ENCODE measurements at places on chromosomes 12 and 14.

- no peak for DNase-seq
Observed at GRCh38 chr12:114355389-114356088, 50.4 kb downstream of the TBX5 start.

- no peak for DNase-seq
Observed at GRCh38 chr12:55702861-55703260, 4.8 kb downstream of the ITGA7 start.

DNA sequence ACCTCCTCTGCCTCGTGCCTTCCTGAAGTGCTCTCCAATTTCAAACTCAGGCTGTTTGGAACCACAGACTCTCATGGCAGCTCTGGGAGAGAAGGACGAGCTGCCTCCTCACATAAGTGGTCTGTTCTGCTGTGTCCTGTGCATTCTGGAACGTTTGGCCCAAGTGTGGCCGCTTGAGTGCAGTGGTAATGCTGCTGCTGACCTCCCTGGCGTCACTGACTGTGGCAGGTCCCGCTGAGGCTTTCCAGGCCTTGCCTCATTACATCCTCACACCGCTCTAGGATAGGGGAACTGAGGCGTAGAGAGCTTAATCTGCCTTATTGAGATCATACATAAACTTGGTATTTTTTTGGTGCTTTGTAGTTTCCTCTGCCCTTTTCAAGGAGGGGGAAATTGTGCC is 14.2 kb downstream of the CCDC92 start:
- no peak for DNase-seq

DNA sequence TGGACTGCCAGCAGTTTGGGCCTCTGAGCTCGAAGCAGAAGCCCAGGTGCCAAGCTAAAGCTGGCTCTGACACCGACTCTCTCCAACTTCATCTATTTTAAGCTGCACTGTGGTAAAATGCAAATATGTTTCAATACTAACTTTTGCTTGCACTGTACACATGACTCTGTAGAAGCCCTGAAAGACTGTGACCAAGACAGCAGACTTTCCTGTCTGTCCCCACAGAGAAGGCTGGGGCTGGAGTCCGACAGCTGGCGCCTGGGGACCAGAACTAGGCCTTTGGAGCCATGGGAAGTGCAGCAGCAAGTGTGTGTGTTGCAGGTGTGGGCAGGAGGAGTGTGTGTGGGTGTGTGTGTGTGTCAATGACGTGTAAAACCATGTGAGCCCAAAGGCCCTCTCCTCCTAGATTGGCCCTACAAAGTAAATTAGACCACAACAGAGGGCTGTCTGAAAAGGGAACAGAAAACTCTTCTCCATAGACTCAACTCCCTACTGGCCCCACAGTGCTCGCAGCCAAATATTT is 16.4 kb upstream of the RAB35 start:
- DNase-seq, result no peak

DNA sequence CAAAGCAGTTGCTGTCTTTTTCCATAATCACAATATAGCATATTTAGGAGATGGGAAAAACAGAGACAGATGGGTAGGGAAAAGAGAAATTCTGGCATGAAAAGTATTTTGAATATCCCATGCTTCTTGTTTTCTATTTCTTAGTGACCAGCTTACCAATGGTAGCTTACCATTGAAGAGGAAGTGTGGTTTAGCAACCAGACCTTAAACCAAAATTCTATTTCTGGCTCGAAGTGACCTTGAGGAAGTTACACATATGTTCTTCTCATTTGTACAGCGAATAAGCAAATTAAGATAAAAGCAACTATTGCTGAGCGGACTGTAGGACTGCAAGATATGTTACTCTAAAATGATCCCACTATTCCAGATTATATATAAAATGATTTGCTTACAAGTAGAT is 82.9 kb downstream of the FGD4 start:
- DNase-seq, result no peak

DNA sequence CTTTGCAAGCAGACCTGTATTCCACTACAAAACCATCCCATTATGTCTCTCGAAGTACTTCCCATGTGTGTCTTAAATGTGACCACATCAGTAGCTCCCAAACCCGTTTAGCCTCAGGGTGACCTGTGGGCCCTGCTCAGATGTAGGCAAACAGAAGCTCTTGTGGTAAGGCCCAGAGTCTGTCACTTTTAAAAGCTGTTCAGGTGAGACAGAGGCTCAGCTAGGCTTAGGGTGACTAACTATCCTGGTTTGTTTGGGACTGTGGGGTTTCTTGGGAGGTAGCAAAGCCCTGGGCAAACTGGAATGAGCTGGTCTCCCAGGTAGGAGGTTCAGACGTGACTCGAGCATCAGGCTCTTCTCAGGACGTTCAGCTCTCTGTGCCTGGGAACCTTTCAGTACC is 64.5 kb upstream of the VASH1 start:
- DNase-seq, result no peak

- no peak for DNase-seq
Observed at GRCh38 chr14:90999299-90999698, 61.1 kb downstream of the RPS6KA5 start.

- DNase-seq, result no peak
Observed at GRCh38 chr14:89667983-89668382, 250.9 kb upstream of the FOXN3 start.

- DNase-seq, result no peak
Observed at GRCh38 chr12:90630006-90630405, 325.0 kb downstream of the CCER1 start.

- DNase-seq, result no peak
Observed at GRCh38 chr12:66808606-66809005, 129.7 kb upstream of the GRIP1 start.

DNA sequence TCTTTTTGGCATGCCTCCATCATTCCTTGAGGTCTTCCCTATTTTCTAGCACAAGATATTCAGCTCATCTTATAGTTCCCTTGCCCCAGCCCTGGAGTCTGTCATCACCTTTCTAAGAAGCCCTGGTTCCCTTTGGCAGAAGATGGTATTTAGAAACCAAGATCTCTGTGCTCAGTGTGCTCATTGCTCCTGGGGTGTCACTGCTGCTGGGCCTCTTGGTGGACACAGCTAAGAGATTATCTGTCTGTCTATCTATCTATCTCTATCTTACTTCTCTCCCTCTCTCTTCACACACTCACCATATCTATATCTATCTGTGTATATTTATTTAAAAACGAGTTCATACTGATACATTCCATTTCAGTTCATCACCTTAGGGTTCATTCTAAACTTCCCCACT is 67.2 kb downstream of the DAO start:
- no peak for DNase-seq

DNA sequence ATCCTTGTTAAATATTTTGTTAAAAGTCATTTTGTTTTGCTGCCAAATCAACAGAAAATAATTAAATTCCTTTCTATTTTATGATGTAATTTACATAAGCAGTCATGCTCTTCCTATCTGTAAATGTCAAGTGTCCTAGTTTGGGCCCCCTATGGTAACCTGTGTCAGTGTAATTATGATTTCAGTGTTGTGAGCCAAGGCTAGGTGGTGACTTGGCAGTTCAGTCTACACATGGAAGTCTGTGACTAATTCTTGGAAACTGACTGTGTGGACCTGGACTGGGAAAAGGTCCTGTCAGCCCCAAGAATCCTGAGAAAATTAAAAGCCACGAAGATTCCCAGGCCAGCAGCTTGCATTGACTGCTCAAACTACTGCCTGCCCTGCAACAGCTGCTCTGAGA is 371.0 kb downstream of the FUT8 start:
- no peak for DNase-seq

DNA sequence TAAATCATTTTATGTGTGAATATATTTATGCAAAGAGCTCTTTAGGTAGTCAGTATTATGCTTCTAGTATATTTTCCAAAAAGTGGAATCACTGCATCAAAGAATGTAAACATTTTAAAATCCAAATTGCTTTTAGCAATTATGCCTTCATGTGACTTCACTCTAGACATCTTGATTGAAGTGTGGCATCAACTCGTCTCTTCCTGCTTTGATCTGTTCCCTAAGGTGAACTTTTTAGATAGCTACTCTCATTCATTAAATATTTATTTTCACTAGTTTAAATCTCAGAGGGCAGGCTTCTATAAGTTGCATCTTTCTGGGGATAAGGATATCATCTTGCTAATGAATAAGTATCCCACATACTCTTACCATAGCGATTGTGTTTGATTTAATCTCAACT is 39.2 kb downstream of the DHRS2 start:
- DNase-seq, result no peak

DNA sequence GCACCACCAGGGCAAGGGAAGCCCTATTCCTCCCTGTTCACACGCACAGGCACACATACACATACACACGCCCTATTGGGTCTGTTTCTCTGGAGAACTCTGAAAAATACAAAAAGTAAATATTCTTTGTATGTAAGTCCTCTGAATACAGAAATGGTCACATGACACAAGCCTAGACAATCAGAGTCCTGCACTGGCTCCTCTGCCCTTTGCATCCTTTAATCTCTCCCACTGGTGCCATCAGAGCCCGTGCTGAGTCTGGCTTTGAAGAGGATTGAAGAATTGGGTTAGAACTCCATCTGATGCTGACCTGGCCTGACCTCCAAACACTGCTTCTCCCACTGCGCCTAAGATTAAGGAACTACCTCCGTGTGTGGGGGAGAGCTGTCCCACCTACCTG is 273.2 kb upstream of the TBX3 start:
- DNase-seq, result no peak

GRCh38 chr12:25264862-25265261 is 14.1 kb upstream of the KRAS start:
- no peak for DNase-seq

GRCh38 chr12:27733052-27733656 is 22.5 kb downstream of the MRPS35 start:
- DNase-seq, result no peak

DNA sequence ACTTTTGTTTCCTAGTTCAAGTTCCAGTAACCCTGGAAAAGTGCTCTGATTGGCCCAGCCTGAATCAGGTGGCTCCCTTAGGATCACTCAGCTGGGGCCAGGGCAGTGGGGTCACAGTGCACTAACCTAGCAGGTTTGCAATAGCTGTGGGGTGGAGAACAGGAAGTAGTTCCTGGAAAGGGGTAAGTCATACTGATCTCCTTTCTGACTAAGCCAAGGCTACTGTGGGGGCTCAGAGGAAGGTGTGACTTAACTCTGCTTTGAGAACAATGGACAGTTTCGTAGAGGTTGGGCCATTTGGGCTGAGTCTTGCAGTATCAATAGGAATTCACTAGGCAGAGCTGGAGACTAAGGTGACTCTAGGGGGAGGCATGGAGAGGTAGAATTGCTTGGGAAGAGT is 89.4 kb downstream of the KIF26A start:
- DNase-seq, result no peak

DNA sequence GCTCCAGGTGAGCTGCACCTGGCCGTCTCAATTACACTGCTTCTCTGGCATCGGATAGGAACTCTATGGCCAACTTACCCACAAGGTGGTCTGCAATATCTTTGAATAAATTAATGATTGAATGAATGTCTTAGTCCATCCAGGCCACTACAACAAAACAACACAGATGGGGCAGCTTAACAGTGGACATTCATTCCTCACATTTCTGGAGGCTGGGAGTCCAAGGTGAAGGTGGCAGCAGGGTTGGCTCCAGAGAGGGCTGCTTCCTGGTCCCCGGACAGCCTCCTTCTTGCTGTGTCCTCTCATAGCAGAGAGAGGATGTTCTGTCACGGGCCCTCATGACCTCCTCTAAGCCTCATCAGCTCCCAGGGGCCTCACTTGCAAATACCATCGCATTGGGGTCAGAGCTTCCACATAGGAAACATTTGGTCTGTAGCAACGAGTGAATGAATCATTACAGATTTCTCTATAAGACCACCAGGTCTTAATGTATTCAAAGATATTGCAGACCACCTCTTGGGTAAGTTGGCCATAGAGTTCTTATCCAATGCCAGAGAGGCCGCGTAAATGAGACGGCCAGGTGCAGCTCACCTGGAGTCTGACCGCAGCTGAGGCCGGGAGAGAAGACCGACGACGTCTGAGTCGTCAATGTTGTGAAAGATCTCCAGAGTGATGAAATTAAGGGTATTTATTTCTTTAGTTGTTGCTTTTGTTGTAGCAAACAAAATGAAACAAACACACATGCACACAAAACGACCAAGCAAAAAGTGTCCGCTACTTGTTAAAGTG is 182.7 kb upstream of the C14orf180 start:
- DNase-seq, result no peak

DNA sequence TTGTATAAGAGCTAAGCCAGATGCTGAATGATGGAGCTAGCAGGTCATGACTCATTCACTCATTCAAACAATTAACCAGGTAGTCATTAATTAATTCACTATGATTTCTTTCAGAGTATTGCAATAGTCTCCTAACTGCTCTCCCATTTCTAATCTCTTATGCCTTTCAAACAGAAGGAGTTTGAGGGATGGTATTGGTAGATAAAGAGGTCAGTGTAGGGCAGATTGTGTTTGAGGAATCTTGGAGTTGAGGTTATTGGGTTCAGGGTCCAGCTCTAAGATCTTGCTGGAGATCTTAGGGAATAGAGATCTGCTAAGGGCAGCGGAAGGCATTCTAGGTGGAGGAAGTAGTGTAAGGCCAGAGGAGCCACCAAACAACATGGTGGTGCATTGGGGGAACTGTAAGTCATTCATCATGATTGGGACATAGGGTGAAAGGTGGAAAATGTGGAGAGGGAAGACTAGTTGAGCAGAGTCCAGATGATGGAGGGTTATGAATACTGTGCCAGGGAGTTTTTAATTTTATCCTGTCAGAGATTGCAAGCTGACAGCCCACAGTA is 11.7 kb downstream of the DGKA start:
- no peak for DNase-seq

- no peak for DNase-seq
Observed at GRCh38 chr12:28346567-28346966, 156.3 kb downstream of the CCDC91 start.

GRCh38 chr14:101813171-101813759 is 51.8 kb downstream of the PPP2R5C start:
- no peak for DNase-seq

DNA sequence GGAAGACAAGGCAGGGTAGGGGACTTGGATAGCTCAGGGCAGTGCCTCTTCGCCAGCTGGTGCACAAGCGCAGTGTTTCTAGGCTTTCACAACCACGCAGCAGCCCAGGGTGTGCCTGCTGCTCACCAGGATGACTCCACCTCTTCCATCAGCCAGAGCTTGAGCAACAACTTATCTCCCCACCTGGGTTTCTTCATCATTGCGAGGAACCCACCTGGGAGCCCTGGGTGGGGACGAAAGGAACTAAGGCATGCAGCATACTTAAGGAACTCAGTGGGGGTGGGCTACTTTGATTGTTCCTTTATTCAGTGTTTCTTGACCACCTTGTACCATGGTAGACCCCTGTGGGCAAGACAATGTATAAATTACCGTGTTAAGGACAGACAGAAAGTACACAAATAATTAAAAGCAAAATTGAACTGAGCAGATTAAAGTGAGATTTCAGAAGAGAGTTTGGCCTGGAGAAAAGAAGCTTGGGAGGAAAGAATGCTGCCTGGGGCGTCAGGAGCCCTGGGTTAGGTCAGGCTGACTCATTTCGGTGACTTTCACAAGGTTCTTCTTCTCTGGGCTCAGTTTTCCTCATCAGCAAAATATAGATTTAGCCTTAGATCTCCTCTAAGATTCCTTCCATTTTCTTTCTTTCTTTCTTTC is 22.9 kb downstream of the KRT18 start:
- DNase-seq, result no peak

DNA sequence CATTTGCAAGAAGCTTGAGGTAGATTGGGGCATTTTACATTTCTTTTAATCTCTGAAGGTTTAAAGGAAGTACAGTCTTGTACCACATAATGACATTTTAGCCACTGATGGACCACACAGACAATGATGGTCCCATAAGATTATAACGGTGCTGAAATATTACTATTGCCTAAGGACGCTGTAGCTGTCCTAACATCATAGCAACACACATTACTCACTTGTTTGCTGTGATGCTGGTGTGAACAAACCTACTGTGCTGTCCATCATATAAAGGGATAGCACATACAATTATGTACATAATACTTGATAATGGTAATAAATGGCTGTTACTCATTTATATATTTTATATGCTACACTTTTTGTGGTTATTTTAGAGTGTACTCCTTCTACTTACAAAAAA is 127.1 kb upstream of the CPNE8 start:
- no peak for DNase-seq

Data from neuronal stem cell (in vitro differentiated cells).